ENCODE measurements at places on chromosomes 3 and 15.

GRCh38 chr15:92579931-92580470 is 75.6 kb downstream of the FAM174B start:
- DNase-seq = no peak

- peak; percentile 40 for DNase-seq
Measured at GRCh38 chr3:187960820-187961219, 193.1 kb upstream of the LPP start.

DNA sequence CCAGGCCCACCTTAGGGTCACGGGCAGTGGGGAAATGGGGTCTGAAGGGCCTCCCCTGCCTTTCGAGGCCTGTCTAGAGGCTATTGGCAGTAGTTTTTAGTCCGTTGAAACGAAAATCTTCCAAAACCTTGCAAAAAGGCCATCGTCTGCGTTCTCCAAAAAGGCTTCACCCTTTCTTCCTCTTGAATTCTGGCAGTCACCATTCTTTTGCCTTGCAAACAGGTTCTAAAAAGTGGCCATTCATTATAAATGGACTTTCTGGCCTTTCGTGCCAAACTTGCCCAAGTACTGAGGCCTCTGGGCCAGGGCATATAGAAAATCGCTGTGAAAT is 367 bp upstream of the TARS3 start:
- DNase-seq = no peak

- no peak for DNase-seq
Measured at GRCh38 chr3:194383276-194383940, 13.9 kb upstream of the LRRC15 start.

GRCh38 chr3:15183011-15183410 is 23.0 kb upstream of the CAPN7 start:
- DNase-seq = no peak

DNA sequence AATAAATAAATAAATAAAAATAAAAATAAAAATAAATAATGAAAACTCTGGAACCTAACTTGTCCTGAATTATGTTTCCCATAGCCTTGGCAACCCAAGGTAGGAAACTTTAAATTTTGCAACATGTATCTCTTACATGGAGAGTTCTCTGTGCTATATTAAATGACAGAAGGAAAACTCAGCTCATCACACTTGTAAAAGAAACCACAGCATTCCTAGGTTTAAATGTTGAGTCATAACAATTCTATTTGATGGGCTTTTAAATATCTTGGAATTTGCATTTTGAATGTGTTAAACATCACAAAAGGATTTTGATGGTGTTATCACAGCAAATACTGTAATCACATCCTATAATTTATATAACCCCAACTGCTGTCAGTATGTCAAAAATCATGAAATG is 144.2 kb downstream of the LRTM1 start:
- DNase-seq = peak; percentile 0

DNA sequence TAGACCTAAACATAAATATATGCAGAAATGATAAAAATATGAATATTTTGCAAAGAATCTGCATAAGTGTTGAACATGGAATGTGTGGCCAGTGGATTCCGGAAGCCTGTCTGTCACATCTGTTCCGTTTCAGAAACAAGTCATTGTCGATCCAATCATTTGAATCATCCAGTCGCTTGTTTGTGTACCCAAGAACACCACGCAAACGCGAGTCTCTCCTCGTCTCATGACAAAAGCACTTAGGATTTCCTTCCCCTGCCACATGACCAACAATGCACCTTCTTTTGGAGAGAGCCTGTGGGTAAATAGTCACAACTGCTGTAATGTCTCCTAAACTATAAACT is 80.2 kb downstream of the FMN1 start:
- no peak for DNase-seq

DNA sequence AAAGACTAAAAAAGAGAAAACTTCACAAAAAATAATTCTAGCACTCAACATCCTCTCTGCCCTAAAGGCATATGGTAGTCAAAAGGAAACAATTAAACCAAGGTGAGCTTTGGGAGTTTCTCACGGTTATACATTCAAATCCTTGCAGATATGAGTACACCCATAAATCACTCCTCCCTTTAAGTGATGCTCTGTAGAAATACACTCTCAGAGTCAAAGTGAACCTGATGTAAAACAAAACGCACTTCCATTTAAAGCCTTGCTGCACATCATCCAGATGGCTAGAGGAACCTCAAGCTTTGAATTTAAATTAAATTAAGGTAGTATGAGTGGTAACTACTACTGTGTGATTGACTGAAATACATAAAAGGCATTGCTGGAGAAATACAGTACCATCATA is 36.0 kb upstream of the AADAC start:
- no peak for DNase-seq

DNA sequence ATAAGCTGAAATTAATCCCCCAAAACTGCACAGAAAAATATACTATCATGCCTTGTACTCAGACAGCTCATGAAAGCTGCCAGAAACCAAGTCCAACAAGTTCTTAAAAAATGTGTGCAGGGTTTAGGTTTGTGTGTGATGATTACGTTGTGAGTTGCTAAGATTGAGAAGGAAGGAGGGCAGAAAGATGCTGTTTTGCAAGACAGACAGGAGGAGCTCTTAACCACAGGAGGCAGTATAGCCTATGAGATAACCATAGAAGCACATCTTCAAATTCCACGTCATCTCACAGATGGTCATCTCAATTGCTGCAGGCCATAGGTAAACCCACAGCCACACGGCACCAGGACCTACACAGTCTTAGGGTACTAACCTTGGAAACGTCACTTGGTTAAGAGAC is 191.9 kb downstream of the STT3B start:
- no peak for DNase-seq

- DNase-seq = no peak
Measured at GRCh38 chr15:51782357-51782896, 31.0 kb downstream of the TMOD2 start.

- no peak for DNase-seq
Measured at GRCh38 chr15:49898575-49899283, 220.3 kb downstream of the ATP8B4 start.

DNA sequence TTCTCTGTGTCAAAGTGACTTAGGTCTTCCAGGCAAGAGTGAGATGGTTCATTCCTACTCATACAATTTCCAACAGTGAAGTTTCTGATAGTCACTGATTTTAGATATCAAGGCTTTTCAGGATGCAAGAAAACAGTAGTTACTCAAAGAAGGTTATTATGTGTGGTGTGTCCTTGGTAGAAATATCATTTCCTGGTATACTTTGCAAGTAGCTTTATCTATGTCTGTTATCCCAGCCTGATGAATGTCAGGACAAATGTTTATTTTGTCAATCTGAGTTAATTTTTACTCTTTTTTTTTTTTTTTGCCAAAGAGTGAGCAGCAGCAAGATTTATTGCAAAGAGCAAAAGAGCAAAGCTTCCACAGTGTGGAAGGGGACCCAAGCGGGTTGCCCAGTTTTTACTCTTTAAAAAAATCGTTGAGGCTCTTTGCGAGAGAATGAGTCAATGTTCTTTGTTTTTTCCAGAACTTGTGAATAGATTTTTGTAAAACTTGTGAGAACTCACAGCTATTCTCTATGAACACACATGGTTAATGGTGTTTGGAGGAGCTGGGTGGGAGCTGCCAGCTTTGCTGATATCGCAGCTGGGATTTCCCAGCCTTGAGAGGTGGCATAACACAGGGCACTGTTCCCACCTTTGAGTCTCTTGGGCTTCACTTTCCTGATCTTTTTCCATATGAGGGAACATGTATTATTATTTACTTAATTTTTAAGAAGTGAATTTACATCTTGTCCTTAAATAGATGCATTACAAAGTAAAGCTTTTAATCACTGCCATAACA is 51.9 kb downstream of the SV2B start:
- DNase-seq = no peak

GRCh38 chr3:64031540-64032508 is 8.5 kb upstream of the PSMD6 start:
- no peak for DNase-seq

DNA sequence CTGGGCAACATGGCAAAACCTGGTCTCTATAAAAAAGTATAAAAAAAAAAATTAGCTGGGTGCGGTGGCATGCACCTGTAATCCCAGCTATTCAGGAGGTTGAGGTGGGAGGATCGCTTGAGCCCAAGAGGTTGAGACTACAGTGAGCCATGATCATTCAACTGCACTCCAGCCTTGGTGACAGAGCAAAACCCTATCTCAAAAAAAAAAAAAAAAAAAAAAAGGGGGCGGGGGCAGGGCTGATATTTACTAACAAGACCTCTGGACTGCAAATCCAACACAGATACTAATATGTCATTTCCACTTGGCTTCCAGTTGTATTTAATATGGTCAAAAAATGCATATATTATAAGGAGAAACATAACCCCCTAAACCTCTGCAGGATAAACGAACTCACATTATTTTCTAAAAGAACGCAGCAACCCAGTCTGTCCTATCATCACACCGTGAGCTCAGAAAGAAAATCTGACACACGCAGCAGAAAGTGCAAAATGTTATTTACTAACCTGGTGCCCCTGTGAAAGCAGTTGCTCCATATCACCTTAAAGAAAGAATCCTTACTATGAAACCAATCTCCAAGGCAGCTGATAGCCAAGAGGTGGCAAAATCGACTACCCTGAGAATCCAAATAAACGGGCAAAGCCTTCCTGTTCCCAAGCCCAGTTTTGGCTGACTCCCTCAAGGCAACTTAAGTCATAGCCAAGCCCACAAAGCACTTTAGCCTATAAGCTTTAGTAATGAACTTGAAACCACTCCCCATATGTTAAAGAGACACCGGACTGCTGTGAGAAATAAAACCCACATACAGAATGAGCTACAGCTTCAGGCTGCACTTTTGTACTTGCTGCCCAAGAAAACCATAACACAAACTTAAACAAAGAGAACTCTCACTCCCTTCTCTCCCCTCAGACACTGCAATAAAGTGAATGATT is 39.3 kb downstream of the PLD1 start:
- DNase-seq = peak; percentile 90

DNA sequence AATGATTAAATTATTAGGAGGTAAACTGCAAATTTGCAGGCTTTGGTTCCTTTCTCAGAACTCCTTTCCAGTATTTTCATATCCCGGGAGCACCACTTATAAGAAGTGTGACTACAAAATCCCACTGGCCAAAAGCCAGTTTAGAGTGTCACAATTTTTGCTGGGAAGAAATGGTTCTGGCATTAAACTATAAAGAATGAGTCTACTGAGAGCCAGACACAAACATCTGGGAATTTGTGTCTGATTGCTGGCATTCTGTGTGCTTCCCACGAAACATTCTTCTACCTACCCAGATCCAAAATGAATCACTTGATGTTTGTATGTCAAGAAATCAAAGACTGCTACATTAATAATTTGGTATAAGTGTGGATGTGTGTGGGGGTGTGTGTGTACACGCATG is 82.8 kb downstream of the DUT start:
- DNase-seq = peak; percentile 63

GRCh38 chr3:40876496-40876895 is 322.8 kb upstream of the CTNNB1 start:
- peak; percentile 49 for DNase-seq

DNA sequence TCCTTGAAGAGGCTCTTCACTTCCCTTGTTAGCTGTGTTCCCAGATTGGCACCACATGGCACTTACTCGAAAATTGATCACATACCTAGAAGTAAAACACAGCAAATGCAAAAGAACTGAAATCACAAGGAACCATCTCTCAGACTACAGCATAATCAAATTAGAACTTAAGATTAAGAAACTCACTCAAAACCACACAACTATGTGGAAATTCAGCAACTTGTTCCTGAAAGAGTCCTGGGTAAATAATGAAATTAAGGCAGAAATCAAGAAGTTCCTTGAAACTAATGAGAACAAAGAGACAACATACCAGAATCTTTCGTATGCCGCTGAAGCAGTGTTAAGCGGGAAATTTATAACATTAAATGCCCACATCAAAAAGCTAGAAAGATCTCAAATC is 566.3 kb upstream of the TGFBR2 start:
- DNase-seq = no peak

DNA sequence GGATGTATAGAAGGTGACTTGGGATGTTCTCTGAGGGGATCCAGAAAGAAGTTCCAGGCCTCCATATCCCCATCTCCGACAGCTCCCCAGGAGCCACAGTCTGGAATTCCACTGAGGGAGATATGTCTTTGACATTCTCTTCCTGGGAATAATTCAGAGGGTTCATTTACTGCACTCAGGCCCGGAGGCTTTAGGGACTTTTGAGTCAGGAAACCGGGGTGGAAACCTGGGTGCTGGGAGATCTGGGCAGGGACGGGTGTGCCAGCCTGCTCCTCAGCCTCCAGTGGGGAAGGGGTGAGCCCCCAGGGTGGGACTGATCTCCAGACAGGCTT is 147.7 kb downstream of the SMAD6 start:
- no peak for DNase-seq

DNA sequence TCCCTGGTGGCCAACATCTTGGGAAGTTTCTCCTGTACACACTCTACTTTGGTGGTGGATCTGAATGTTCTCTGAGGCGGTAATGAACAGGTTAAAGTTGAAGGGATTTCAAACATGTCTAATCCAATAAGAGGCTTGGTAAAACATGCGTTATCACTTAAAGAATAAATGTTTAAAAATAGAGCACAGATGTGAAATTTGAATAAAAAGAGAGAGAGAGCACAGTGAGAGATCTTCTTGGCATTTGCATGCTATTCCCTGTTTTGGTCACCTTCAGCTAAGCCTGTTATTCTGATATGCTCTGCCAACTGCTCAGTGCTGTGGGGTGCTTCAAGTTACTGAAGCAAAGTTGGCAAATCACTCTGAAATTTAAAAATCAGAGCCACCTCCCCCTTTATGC is 237.7 kb upstream of the WNT5A start:
- DNase-seq = no peak

- peak; percentile 65 for DNase-seq
Measured at GRCh38 chr15:66946578-66947164, 118.7 kb upstream of the SMAD3 start.

DNA sequence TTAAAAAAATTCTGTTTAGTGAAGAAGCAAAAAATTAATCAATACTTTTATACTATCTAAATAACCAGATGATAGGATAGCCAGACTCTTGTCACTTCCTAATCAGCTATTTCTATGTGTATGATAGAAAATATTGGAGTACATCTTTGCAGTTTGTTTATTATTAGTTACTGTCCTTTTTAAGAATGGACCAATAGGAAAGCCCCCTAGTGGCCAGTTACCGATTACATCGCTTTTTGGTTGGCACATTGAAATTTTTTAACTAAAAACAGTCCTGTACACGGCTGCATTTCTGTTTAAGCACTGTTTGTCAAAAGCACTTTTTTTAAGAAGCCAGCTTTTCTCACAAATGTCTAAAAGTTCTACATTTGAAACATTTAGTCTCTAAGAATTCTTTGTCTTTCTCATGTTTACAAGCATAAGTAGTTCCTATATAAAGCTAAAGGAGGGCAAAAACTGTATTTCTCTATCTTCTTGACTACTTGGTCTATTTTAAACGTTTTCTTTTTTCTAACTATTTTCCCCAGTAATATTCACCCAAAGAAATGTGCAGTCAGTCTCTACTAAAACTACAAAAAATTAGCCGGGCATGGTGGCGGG is 253.2 kb upstream of the LRTM1 start:
- DNase-seq = peak; percentile 61

DNA sequence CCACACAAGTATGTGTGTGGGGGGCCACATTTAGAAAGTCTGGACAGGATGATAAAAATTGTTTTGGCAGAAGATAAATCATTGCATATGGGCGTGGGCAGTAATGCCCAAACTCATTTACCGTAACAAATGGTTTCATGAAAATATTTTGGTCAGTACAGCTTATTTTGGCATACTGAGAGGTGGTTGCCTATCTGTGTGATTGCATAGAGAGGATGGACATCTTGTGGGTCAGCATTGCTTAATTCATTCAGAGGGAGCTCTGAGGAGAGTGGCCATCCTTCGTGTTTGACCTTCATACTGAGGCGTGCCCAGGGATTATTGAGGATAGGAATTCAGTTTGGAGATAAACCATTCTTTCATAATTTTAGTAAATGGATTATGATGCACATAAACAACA is 162.5 kb downstream of the GAP43 start:
- no peak for DNase-seq

- DNase-seq = peak; percentile 56
Measured at GRCh38 chr3:149542375-149543312, 68.1 kb downstream of the TM4SF4 start.
